ENCODE measurements at places on chromosomes 5 and 9.
A peak's percentile ranks its signal among the peaks of the same experiment; 100 is the strongest.

GRCh38 chr9:13934416-13934815 lies 379.5 kb downstream of the NFIB start:
- DNase-seq: no peak

DNA sequence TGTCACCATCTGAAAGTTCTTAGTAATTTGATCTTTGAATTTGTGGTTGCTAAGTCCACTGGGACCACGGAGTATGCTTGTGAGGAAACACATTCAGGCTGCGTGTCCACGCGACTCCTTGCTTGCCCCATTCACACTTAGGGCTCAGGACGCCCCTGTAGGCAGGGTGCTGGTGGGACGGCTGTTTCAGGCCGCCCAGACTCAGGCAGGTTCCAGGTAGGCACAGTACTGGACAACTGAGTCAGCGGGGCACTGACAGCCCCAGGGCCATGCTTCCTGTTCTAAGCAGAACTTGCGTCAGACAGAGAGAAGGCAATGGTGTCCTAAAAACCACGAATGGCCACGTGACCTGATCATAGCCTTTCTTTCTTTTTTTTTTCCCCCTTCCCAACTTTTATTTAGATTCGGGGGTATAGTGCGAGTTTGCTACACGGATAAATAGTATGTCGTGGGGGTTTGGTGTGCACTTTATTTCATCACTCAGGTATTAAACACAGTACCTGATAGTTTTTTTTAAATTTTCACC lies 7.7 kb upstream of the RASGEF1C start:
- DNase-seq: no peak

GRCh38 chr9:72524820-72525540 lies 3.6 kb downstream of the TMC1 start:
- DNase-seq: no peak

GRCh38 chr5:27788184-27788583 lies 749.8 kb upstream of the CDH9 start:
- no peak for DNase-seq

- DNase-seq: peak; percentile 68
Observed at GRCh38 chr5:83711982-83712601, 8.6 kb downstream of the HAPLN1 start.

DNA sequence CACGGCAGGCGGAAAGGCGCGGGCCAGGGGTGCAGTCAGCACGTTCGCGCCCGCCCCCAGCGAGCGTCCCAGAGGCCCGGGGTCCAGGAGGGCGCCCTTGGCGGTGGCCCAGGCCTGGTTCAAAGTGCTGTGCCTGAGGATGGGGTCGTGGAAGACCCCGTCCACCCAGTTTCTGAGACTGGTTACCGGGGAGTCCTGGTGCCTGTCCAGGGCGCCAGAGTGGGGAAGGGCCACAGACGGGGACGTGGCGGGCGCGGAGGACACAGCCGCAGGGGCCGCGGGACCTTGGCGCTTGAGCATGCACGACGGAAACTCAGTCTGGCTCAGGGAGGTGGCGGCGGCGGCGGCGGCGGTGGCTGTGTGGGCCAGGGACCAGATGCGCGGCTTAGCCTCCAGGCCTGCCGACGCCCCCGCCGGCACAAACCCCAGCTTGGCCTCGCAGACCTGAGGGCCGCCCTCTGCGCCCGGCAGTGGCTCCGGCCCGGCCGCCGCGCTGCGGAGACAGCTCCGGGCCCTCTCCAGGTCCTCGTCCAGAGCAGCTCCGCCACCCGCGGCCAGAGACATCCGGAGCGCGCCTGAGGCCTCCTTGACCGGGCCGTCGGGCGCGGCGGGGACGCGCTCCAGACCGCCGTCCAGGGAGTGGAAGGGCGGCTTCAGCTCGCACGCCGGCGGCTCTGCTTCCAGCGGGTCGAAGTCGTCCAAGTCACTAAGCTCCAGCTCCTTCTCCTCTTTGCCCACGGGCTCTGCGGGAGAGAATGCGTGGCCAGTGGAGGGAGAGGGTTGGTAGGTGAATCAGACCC lies 4.5 kb downstream of the IRX4 start:
- DNase-seq: no peak

DNA sequence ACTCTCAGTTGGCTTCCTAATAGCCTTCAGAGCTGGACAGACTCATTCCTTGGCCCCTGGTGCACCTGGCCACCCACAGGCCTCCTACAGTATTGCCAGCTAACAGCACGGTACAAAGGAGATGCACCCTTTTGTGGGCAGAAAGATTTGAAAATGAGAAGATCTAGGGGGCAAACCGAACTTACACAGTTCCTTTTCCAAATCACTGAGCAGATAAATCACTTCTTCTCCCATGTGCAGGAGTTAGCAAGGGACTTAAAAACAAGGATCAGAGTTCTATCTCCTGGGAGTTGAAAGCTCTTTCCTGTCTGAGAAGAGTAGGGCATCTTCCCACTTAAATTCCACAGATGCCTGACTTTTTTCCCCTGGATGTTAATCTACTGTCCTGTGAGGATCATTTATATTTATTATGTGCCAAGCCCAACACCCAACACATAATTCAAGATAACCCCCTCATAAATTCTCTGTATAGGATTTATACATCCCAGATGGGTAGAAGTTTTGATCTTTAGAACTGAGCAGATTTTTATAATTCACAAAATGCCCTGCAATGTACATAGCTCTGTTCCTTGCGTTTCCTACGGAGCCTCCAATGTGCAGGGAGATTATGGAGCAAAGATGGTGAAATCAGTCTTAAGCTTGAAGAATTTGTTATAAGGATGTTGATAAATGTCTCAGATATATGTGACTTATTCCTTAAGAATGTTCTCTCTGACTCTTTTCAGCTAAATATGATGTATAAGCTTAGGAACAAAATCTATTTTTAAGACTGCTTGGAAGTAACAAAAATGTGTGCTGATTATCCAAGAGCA lies 207.2 kb upstream of the DAPK1 start:
- no peak for DNase-seq

- DNase-seq: no peak
Observed at GRCh38 chr9:108569624-108570023, 286.2 kb downstream of the ACTL7B start.

GRCh38 chr5:113039229-113039933 lies 62.8 kb downstream of the DCP2 start:
- DNase-seq: no peak

GRCh38 chr5:82534986-82535385 lies 256.8 kb upstream of the RPS23 start:
- DNase-seq: no peak

DNA sequence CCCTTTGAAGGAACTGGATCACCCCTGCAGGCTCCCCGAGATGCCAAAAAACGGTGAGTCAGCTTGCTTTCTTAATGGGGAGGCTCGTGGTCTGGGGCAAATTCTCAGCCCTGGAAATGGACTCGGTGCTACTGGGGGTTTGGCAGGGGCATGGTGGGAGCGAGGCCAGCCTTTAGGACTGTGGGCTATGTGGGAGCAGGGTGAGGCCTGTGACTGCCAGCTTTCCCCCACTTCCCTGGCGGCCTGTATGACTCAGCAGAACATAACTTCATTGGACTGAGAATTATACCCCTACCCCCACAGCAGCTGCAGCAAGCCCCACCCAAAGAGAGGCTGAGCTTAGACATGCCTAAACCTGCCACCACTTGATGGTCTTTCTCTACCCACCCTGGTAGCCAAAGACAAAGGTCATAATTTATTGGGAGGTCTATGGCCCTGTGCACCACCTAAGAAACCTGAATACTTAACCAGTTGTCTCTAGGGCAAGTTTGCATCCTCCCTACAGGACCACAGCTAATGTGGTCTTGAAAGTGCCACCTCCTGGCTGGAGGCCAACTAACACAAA lies 325.3 kb downstream of the TLE1 start:
- DNase-seq: no peak

DNA sequence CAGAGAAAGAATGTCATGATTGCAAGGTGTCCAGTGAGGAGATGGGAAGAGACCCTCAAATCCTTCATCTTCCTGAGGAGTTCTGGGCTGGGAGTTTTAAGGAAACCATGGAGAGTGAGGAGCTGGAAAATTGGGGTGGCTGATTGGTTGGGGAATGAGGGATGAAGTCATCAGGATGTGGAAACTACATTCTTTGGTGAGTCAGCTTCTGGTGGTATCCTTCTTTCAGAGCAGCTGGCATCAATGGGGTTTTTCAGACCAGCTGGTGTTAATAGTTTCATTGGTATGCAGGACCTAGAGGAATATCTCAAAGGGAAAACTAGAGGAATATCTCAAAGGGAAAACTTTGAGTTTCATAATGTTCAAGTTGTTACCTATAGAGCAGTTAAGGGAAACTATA lies 45.2 kb downstream of the RNF180 start:
- DNase-seq: no peak

- no peak for DNase-seq
Observed at GRCh38 chr5:87127426-87127825, 140.3 kb upstream of the RASA1 start.

DNA sequence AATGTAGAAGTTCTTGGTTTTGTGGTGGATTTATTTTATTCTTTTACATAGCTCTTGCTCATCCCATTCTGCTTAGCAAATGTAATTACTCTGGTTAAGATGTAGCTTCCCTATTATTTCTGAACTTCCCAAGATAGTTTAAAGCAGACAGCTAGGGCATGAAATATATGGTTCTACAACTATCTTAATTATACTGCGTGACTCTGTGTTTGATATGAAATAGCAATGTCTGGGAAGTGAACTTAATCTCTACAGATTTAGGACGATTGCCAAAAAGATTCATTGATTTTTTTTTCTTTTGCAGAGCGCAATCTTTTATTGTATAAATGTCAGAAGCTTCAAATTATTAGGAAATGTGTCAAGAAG lies 529.3 kb upstream of the ZNF608 start:
- no peak for DNase-seq

All from cerebellar cortex (tissue), 1 donor.